ENCODE measurements at places on chromosomes 5 and 9.
A peak's percentile ranks its signal among the peaks of the same experiment; 100 is the strongest.

- no peak for DNase-seq
Measured at GRCh38 chr5:140189977-140190871, 15.2 kb downstream of the CYSTM1 start.

- no peak for DNase-seq
Measured at GRCh38 chr9:3125602-3126405, 281.9 kb upstream of the PUM3 start.

DNA sequence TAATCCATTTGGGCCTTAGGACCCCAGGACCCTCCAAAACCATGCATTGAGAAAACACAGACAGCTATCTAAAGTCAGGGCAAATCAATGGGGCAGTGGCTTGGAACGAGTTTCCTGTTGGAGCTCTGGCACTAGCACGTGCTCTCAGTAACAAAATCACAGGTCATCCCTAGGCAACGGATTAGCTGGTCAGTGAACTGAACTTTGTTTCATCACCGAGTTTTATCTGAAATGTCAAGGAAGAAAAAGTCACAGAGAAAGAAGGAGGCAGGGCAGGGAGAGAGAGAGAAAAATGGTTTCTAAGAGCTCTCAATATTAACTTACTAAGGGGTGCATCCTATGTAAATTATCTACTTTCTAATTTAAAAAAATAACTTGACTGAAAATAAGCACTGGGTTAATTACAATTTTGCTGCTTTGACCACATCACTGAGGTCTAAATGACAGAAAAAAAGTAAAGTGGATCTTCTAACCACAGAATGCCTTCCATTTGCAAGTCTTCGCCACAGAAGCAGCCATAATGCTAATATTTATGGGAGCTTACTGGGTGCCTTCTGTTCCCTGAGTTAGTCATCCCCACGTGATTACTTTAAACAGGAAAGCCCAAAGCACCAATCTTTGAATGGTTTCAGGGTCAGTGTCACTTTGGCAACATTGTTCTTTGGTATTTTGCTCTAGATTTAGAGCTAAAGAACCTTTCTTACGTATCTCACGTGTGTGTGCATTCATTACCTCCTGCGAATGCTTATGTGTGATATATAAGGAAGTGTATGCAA is 503.9 kb downstream of the RASEF start:
- DNase-seq = no peak

DNA sequence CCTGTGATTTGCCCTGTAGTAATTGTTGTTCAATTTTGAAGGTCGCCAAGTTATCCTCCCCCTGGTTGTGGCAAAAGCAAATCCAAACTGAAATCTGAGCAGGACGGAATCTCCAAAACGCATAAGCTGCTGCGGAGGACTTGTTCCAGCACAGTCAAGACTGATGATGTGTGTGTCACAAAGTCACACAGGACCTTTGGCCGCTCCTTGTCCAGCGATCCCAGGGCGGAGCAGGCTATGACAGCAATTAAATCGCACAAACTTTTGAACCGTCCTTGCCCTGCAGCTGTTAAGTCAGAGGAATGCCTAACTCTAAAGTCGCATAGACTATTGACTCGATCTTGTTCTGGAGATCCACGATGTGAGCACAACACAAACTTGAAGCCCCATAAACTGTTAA is 128.4 kb downstream of the PARP8 start:
- no peak for DNase-seq

DNA sequence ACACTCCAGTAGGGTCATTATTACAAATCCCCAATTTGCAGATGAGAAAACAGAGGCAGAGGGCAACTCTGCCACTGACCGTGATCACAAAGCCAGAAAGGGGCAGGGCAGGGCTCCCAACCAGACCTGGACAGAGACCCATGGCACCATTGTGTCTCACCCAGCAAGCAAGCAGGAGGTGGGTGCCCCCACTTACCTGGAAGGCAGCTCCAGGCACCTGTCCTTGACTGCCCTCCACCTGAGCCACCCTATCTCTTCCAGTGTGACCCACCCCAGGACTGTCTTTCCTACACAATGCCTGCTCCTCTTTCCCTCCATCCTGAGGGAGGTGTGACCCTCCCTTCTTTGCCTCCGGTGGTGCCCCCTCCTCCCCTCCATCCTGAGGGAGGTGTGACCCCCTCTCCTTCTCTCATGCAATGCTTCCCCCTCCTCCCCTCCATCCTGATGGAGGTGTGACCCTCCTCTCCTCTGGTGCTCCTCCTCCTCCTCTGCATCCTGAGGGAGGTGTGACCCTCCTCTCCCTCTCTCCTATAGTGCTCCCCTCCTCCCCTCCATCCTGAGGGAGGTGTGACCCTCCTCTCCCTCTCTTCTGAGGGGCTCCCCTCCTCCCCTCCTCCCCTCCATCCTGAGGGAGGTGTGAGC is 198.0 kb downstream of the MED10 start:
- no peak for DNase-seq

- DNase-seq = no peak
Measured at GRCh38 chr5:77311214-77311571, 100.7 kb downstream of the PDE8B start.

- DNase-seq = no peak
Measured at GRCh38 chr5:124317451-124317850, 429.0 kb downstream of the ZNF608 start.

- peak; percentile 87 for DNase-seq
Measured at GRCh38 chr5:132086277-132086794, 12.7 kb downstream of the CSF2 start.

- DNase-seq = no peak
Measured at GRCh38 chr9:98917746-98918487, 25.8 kb upstream of the COL15A1 start.

- DNase-seq = peak; percentile 14
Measured at GRCh38 chr9:22528485-22528884, 81.9 kb downstream of the DMRTA1 start.

GRCh38 chr5:161007879-161008278 is 155.9 kb upstream of the ATP10B start:
- DNase-seq = no peak

DNA sequence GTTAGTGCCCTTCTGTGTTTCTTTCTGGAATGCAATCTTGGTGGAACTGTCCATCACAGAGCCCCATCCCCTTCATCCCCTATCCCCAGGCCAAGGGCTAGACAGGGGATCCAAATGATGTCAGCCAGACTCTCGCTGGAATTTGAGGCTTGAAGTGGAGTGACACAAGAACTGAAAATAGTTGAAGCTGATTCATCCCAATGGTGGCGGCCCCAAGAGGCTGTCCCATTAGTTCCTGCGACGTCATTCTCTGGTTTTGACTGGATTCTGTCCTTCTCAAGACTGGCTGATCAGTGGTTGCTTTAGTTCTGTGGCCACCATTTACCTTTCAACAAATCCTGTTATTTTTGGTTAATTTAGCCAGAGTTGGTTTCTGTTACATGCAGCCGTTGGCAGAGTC is 59.9 kb downstream of the SUB1 start:
- no peak for DNase-seq

- DNase-seq = no peak
Measured at GRCh38 chr5:141615991-141616720, 2.6 kb downstream of the DIAPH1 start.

DNA sequence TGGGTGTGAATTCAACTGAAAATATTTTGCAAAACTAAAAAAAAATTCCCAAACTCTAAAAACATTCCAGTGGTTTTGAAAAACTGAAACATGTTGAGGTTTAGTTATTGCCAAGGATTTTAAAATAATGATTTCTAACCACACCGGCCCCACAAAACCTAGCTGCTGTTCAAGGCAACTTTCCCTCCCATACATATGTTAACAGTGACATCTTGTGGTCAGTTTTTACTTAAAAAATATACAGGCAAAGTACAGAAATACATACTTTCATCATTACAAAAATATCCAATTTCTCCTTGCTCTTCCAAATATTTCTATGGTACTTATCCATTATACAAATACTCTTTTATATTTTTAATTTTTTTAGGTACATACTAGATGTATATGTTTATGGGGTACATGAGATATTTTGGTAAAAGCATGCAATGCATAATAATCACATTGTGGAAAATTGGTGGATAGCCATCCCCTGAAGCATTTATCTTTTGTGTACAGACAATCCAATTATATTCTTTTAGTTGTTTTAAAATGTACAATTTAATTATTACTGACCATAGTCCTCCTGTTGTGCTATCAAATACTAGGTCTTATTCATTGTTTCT is 34.4 kb upstream of the MRPS30 start:
- DNase-seq = peak; percentile 45

- DNase-seq = no peak
Measured at GRCh38 chr5:43049236-43049635, 9.1 kb upstream of the ANXA2R start.

DNA sequence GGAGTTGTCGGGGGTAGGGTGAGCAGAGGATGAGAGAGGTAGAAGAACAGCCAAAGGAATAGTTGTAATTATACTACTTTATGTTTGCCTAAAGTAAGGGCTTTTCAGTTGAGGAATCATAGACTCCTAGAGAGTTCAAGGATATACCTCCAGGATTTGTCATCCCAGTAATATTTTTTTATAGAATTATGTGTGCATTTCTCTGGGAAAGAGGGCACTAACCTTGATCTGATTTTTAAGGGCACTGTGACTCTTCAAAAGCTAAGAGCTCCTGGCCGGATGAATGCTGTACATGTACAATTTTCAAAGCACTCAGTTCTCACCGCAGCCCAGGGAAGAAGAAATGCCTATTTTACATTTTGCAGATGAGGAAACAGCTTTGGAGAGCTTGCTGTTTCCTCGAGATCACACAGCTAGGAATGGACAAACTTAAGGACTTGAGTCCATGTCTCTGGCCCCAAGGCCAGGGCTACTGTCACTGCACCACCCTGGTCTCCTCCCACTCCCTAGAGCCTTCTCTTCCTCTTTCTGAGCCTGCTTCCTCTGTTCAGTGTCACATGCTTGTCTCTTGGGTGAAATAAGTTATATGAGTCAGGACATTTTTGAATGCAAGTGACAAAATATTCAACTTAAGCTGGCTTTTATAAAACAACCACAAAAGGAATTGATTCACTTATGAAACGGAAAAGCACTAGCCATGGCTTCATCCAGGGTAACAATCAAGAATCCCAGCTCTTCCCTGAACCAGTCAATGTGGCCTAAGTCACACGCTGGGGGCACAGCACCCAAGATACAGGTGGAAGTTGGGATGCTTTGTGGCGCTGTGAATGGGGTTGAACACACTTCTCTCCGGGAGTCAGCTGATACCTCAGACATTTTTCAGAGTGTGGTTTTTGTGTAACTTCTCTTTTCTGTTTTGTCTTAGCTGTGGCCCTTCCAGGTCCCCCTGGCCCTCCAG is 45.7 kb upstream of the TGFBR1 start:
- DNase-seq = no peak

GRCh38 chr5:107776922-107777740 is 106.4 kb upstream of the EFNA5 start:
- no peak for DNase-seq

DNA sequence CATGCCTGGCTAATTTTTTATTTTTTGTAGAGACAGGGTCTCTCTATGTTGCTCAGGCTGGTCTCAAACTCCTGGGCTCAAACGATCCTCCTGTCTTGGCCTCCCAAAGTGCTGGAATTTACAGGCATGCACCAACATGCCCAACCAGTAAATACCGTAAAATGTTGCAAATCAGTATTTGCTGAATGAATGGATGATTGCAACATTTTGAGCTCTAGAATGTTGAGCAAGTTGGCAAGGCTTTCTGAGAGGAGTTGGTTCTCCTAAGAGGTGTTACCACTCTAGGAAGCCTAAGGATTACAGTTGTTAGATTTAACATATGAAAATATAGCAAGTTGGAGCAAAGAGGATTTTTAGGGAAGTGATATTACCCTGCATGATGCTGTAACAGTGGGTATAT is 15.6 kb upstream of the DMXL1 start:
- DNase-seq = no peak

DNA sequence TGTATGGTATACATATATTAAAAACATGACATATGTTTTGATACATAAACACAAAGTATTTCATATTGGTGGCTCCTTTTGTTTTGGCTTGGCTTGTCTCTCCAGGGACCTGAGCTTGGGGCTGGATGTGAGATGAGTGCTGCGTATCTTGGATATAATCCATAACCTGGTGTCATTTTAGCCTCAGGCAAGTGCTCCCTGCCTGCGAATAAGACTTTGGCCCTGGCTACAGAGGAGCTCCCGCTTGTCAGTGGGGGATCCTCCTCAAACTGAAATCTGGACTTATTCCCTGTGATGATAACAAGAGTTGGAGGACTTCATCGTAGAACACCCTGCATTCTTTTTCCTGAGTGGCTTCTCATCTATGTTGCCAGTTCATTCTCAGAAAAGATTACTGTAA is 341.7 kb upstream of the CLINT1 start:
- DNase-seq = no peak

GRCh38 chr5:180464603-180464970 is 29.6 kb upstream of the CNOT6 start:
- no peak for DNase-seq

DNA sequence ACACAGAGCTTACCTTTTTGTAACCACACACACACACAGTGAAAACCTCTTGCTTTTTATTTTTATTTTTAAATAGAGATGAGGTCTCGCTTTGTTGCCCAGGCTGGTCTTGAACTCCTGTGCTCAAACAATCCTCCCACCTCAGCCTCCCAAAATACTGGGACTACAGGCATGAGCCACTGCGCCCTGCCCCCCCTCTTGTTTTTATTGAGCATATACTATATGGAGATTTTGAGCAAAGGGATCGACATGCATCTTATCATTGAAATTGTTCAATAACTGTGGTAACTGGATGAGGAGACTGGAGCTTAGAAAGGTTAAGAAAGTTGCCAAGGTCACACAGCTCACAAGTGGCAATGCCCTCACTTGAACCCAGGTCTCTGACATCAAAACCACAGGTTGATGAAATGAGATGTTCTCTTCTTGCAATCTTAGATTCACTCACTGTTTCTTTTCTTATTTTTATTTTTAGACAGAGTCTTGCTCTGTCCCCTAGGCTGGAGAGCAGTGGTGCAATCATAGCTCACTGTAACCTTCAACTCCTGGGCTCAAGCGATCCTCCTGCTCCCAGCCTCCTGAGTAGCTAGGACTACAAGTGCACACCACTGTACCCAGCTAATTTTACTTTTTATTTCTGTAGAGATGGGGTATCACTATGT is 26.8 kb upstream of the STXBP1 start:
- no peak for DNase-seq

Data from NCI-H1694 (cell line).